ENCODE measurements at places on chromosomes 6 and 20. TPM values are rescaled to one million over a fixed set of nuclear protein-coding genes. Genes with fewer than 3 reads are reported as not detected.

The HLA-DPA1 gene
- total RNA-seq: not detected

The PXDC1 gene
- 119 TPM for total RNA-seq

The PERP gene
- 27.4 TPM for total RNA-seq

The SOX18 gene
- total RNA-seq: 211 TPM

The HSPA1L gene
- total RNA-seq: 0.74 TPM

All from endothelial cell of umbilical vein (primary cell).